Activated T-helper 1 cell treated with anti-CD3 and anti-CD28 coated beads, Interleukin-2, amount 50 U/mL, for 16 hours (primary cell): ENCODE measurements at places on chromosomes 7 and 10.

GRCh38 chr10:18294633-18295032 is 154.4 kb downstream of the CACNB2 start:
- no peak for DNase-seq

GRCh38 chr7:122748195-122748594 is 45.5 kb upstream of the RNF148 start:
- DNase-seq: no peak

DNA sequence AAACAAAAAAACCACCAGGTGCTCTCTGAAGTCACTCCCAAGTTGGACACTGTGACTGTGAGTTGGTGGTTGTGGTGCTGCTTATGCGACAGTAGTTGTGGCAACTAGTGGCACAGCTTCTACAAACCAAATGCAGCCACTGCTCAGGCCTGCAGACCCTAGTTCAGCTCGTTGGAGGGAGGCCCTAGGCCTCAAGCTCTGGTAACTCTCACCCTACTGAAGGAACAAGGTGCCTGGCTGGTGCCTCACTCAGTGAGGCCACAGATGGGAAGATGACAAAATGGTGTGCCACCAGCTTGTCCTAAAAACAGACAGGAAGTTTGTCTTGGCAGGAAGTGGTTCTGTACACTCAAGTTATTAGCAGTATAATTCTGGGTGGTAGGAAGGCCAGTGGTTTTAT is 45.3 kb upstream of the RAPGEF5 start:
- no peak for DNase-seq

DNA sequence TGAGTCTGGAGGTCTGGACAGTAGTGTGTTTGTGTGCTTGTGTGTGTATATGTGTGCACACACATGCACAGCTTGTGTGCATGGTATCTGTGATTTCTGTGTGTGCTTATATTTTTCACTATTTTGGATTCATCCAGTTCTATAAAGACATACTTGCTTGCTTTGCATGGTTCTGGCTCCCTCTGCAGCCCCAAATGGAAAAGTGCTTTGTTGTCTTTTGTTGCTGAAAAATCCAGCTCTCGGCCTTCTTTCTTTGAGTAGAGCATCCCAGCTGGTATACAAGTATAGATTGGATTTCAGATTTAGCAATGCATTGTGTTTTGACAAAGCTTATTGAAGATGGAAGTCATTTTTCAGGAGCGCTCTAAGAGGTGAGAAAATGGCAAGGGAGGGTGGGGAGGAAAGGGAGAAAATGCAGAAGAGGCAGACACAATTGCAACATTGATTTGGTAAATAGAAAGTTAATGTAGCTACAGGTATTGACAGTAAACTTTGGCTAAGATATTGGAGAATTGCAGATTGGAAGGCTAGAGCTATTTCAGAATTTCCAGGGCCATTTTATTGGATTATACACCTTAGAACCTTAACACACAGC is 333.9 kb downstream of the AUTS2 start:
- no peak for DNase-seq

GRCh38 chr7:111985798-111986197 is 220.4 kb downstream of the DOCK4 start:
- no peak for DNase-seq
